ENCODE measurements at places on chromosomes 1 and 21. TPM values are rescaled to one million over a fixed set of nuclear protein-coding genes. Genes with fewer than 3 reads are reported as not detected.

- no peak for DNase-seq
These were observed 142.0 kb downstream of the IGSF21 start for GRCh38 chr1:18249631-18250030.

DNA sequence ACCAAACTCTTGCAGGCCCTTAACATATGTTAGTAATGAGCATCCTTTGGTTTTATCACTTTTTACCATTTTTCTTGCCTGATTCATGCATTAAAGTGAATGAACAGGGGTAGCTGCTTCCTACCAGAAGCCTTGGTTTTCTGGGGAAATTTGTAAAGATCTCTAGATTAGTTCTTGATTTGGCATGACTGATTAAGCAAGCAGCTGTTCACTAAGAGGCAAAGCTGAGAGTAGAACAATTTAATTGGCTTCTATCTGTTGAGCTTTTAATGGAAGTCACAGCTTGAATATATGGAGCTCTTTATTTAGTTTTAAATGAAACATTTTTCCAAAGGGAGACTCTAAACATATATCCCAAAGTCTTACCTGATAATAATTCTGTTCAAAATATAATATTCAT, 23.6 kb downstream of the TLCD4 start:
- DNase-seq = no peak

PIAS3 gene
- 7.8 TPM for total RNA-seq

DENND2C gene
- total RNA-seq = 31.5 TPM

GRCh38 chr1:53335661-53336060, 7.8 kb upstream of the LRP8 start:
- DNase-seq = no peak

- DNase-seq = peak; percentile 10
These were observed 297.0 kb upstream of the NCAM2 start for GRCh38 chr21:20701235-20701634.

- DNase-seq = no peak
These were observed 16.0 kb upstream of the SCCPDH start for GRCh38 chr1:246708166-246708565.

- DNase-seq = no peak
These were observed 4.4 kb upstream of the MPZL1 start for GRCh38 chr1:167717351-167717750.

RGS8 gene
- not detected for total RNA-seq

ASCL5 gene
- total RNA-seq = under 0.01 TPM

DNA sequence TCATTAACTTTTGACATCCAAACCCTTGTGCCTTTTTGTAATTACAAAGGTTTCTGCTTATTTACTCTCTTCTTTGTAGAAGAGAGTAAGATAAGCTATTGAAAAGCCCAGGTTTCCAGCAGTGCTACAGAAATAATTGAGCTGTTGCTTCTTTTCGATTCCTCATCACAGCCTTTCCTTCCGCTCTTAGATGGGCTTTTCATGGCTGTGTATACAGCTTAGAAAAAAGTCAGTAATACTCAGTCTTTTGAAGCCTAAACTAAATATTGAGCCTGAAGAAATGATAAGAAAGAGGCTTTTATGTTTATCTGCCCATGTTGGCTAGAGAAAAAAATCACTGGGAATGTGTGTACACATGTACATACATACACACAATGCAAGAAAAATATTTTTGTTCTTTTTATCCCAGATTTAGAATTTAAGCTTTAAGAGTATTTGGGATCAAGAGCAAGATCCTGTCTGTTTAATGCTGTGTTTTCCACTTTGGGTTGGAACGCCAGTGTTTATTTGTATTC, 172.4 kb downstream of the VPS13D start:
- DNase-seq = no peak

DNA sequence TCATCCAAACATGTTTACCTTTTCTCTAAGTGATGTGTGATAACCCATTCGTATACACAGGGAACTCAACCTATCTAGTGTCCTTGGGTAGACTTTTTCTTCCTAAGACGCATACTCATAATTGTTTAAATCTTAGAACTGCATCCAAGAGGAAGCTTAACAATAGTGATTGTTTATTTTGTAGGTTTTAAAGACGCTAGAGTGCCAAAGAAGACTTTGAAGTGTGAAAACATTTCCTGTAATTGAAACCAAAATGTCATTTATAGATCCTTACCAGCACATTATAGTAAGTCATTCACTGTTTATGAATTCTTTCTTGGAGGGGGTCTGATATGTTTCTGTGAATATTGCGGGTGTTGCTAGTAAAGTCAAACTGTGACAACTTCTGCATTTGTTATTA, 25.4 kb downstream of the PLA2G4A start:
- no peak for DNase-seq

GRCh38 chr1:16217061-16217785, 4.8 kb upstream of the ARHGEF19 start:
- peak; percentile 90 for DNase-seq

- peak; percentile 86 for DNase-seq
These were observed 243.2 kb upstream of the NR5A2 start for GRCh38 chr1:199784138-199784895.

CFHR3 gene
- total RNA-seq = not detected

BARHL2 gene
- not detected for total RNA-seq

DNA sequence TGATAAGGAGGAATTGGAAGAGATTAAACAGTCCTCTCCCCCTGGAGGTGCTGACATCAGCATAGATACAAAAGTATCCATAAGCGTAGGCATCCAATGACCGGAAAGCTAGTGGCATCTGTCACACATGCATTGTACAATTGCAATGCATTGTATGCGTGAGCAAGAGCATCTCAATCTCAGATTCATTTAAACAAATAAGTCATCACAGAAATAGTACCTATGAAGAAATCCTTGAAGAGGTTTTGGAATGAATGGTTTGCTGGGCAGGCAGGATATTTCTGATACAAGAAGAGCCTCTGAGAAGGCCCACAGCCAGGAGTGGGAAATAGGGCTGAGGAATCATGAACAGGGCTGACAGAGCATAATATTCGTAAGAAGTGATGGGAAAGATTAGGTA, 88.9 kb upstream of the ABCD3 start:
- no peak for DNase-seq

DNA sequence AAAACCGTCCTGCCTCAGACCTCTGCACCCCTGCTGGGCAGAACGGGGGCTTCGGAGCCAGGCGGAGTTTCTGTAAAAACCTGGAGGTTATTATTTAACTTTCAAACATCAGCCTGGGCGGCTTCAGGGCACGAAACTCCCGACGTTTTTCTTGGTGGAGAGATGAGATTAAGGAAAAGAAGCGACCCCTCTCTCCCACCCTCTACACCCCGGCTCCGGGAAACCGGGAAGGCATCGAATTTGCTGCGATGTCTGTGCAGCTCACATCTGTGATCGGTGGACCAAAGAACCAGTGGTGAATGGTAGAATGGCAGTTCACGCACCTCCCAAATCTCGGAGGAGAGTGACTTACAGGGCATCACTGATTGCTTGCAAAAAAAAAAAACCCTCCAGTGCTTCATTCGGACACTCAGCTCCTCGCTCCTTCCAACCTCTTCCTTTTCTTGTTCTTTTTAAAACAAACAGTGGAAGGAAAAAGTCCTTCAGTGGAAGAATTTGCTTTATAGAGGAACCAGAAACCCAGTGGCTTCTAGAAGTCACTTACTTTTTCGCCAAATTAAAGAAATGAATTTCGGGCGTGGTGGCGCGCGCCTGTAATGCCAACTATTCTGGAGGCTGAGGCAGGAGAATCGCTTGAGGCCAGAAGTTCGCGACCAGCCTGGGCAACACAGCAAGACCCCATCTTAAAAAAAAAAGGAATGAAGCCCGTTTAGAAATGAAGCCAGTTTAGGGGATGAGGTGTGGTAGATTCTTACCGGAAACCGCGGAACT, 884 bp downstream of the PHACTR4 start:
- peak; percentile 39 for DNase-seq

DNA sequence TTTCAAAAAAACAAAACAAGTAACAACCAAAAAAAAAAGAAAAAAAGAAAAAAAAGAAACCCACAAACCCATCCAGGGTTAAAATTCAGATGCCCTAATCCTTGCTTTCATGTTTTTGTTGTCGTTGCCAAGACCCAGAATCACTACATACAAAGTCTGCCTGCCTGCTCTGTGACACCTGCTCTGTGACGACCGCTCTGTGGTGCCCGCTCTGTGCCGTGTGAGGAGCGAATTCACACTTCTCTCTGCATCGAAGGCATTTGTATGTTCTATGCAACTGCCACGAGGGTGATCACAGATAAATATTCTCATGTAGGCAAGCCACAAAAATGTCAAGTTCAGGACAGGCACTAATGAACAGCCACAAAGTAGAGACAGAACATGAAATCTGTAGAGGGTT, 178.6 kb downstream of the SLC45A1 start:
- DNase-seq = no peak

Measured in bronchial epithelial cell (primary cell).